ENCODE measurements at places on chromosomes 1 and 21.

GRCh38 chr1:59051007-59051406, 245.9 kb upstream of the FGGY start:
- no peak for DNase-seq

GRCh38 chr1:185420588-185421081, 103.6 kb upstream of the IVNS1ABP start:
- no peak for DNase-seq

DNA sequence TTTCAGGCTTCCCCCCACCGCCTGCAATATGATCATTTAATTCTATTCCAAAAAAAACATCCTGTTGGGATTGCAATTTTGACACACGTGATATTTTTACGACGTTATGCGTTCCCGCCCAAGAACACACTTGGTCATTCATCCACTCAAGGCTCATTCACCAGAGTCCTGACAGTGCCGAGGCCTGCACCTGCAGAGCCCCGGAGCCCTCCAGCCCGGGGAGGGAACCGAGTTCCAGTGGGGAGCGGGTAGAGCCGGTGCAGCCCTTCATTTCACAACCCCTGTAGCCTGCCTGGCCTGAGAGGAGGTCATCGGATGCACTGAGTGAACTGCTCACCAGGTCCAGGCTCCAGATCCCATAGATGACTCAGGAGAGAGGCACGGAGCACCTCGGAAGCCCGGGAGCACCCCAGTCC, 156.0 kb upstream of the BACE2 start:
- no peak for DNase-seq

GRCh38 chr21:25559746-25560145, 47.5 kb downstream of the MRPL39 start:
- no peak for DNase-seq

GRCh38 chr1:32736812-32737791, 34.5 kb upstream of the SYNC start:
- DNase-seq = no peak

DNA sequence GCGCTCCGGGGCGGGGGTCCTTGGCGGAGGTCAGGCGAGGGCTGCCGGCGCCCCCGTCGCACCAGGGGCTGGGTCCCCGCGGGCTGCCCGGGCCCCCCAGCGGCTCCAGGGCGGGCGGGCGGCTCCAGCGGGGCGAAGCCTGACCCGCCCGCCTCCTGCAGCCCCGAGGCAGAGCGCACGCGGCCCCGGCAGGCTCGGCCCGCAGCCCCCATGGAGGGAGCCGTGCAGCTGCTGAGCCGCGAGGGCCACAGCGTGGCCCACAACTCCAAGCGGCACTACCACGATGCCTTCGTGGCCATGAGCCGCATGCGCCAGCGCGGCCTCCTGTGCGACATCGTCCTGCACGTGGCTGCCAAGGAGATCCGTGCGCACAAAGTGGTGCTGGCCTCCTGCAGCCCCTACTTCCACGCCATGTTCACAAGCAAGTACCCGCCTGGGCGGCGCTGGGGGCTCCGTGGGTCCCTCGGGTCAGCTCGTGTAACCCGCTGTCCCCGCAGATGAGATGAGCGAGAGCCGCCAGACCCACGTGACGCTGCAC, 817 bp downstream of the KLHL17 start:
- no peak for DNase-seq

DNA sequence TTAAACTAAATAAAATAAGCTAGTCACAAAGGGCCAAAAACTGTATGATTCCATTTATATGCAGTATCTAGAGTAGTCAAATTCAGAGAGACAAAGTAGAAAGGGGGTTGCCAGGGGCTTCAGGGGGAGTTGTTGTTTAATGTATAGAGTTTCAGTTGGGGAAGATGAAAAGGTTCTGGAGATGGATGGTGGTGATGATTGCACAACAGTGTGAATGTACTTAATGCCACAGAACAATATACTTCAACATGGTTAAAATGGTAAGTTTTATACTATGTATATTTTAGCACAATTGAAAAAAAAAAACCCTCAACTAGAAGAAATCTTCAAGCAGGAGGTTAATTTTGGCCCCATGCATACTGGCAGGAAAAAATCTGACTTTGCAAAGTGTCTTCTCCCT, 24.3 kb downstream of the VAV3 start:
- no peak for DNase-seq

DNA sequence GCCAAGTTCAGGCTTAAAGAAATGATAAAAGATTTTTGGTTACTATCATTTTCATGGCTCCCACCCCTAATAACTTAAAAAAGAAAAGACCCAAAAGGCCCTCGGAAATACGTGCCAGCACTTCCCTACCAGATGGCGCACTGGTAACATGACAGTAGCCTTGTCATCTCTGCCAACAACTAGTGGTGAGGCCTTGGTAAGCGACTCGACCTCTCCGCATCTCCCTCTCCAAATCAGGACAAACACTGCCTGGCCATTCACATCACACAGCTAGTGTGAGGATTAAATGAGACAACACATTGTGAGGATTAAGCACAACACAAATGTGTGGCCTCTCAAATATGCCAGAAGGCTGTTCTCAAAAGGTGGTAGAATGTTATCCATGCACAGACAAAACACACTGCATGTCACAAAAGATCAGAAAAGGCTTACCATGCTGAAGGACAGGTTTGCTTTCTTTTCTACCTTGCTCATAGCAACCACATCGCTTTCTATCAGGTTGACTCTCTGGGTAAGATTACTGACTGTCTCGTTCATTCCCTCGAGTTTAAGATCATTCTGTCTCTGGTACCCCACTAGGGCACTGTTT, 16.4 kb downstream of the TEX38 start:
- no peak for DNase-seq

DNA sequence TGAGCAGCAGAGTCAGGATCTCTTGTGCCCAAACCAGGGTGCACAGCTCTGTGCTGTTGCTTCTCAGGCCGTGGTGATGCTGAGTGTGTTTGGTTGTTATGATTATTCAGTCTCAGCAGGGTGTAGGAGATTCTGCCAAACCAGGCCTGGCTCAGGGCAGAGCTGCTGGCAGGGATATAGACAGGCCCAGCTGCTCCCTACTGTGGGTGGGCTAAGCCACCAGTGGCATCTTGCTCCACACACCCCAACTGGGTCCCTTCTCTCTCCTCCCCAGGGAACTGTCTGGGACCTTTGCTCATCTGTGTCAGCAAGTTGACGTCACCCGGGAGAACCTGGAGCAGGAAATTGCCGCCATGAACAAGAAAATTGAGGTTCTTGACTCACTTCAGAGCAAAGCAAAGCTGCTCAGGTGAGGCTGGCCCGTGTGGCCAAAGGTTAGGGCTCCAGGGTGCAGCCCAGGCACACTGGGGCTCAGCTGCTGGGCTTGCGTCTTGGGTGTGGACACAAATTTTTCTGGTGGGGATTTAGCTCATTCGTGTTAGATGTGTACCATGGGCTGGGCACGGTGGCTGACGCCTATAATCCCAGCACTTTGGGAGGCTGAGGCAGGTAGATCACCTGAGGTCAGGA, 9.9 kb upstream of the MIIP start:
- DNase-seq = no peak

Measured in DMS79 (cell line).